ENCODE measurements at places on chromosomes 12 and 14.

DNA sequence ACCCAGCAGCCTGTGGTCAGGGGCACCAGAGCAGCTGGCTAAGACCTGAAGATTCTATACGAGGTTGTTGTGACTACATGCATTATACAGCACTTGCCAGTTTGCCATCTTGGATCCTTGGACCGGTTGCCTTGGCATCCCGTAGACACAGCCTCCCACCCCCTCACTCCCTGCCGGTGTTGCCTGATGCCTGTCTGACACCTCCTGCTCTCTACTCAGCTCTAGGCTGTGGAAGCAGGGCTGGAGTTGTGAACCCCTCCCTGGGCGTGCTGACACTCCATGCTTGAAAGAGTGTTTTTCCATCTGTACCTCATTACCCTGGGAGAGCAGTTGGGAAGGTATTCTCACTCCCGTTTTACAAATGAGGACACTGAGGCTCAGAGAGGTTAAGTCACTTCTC is 2.5 kb downstream of the CHGA start:
- no peak for DNase-seq

DNA sequence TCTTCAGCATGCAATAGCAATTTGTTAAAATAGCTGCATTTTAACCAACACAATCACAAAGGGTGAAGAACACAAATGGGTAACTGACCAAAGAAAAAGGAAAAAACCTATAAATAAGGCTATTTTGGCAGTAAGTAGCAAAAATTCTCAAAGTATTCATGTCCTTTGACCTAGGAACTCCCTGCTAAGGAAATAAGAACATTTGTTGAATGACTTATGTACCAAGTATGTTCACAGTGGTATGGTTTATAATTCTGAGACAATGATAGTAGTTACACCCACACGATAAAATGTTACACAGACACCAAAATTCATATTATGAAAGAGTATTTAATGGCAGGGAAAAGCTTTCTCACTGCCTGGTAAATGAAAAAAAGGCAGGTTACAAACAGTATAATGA is 16.9 kb downstream of the CCDC88C start:
- DNase-seq: no peak

DNA sequence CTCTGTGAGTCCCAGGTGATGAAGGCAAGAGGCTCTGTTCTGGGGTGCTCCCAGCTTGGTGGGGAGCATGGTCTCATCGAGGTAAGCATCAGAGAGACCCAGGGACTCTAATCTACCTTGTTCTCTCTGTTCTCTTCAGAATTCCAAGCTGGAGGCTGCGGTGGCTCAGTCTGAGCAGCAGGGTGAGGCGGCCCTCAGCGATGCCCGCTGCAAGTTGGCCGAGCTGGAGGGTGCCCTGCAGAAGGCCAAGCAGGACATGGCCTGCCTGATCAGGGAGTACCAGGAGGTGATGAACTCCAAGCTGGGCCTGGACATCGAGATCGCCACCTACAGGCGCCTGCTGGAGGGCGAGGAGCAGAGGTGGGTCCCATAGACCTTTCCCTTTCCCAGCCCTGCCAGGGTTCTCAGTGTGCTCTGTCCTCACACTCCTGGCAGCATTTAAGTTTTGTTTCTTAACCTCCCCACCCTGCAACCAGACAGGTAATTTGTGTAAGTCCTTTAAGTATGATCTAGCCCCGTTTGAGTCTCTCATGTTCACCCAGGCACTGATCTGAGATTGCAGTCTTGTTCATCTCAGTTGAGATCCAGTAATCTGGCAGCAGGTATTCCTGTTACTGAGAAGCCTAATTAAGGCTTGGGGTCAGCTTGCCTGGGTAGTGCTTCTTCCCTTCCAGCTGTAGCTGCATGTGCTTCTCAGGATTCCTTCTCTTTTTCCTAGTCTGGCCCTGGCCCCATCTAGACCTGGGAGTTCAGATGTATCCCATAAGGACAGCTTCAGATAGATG is 14.8 kb upstream of the KRT81 start:
- DNase-seq: no peak

DNA sequence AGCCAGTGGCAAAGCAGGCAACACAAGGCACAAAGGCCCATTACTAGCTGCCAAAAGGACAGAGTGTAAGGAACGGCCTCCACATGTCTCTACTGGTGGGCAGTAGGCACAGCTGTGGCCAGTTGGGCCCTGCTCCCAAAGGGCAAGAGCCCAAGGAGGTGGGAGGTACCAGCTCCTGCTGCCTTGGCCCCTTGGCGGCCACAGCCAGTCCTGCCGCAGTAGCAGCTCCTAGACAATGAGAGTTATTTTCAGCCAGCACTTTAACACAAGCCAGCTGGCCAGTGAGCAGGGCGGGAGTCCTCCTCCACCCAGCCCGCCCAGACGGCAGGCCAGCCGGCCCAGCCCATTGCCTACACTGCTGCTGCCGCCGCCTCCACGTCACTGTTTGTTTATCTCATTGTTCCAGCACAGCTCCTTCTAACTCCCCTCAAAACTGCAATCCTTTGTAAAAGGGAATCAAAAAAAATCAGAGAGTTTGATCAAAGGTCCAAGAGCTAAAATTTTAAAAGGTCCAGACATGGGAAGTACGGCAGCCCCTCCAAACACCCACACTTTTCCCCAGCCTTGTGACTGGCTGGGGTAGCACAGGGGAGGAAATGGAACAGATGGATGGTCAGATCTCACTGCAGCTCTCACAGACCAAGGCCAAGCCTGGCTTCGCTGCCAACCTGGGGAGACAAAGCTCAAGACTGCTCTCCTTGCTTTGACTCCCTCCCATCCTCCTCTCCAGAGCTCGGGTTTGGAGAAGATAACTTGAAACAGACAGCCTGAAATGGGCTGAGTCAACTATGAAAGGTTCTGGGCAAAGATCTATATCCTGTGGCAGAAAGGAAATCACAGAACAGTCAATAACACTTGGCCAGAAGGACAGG is 33.5 kb downstream of the FMNL3 start:
- DNase-seq: no peak

DNA sequence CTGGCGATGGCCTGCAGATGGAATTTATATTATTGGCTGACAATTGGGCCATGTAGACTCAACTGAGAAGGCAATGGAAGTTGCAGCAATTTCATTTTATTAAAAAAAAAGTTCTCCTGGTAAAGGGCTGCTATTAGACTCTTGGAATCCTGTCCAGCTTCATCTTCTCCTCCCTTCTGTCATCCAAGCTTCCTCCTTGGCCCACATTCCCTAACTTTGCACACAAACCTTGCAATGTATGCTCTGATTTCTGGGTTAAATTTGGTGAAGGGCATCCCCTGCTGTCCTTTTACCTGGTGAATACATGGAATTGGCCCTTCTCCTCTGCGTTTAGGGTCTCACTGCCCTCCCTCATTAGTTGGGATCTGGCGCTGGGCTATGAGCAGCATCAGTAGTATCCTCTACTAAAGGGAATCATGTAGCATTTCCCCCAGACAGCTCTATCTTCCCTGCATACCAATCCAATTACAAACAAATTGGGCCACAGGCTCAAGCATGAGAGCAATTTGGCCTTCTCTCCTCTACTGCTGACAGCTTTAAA is 336.9 kb downstream of the BMP4 start:
- no peak for DNase-seq

GRCh38 chr14:103549361-103550311 is 12.8 kb downstream of the BAG5 start:
- DNase-seq: no peak

DNA sequence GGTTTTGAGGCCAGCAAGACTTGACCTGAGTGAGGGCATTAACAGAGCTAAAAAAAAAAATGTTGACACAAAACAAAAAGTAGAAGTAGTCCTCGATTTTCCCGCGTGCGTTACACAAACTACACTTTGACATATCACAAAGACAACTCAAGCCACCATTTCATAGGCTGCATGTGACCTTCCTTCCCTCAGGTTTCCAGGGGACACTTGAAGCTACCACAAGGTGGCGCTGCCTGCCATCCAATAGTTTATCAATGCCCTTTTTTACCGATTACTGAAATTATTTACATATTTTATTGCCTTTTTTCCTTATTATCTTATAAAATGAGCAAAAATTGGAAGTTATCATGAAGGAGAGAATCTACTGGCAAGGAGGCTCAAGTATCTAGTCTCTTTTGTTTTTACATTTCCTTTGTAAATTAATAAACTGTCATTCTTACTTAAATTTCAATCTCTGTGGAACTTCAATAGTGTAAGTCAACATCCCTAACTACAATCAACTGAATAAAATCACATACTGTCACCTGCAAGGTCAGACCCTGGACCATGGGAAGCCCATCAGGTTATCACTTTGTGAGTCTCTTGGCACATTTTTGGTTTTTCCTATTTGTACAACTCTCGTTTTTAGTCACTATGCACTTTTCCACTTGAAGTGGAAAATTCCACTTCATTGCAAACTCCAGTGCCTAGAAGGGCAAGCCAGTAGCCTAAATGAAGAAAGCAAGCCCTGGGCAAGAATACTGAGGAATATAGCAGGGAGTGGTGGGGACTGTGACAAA is 84.6 kb upstream of the CPSF6 start:
- DNase-seq: peak; percentile 73

DNA sequence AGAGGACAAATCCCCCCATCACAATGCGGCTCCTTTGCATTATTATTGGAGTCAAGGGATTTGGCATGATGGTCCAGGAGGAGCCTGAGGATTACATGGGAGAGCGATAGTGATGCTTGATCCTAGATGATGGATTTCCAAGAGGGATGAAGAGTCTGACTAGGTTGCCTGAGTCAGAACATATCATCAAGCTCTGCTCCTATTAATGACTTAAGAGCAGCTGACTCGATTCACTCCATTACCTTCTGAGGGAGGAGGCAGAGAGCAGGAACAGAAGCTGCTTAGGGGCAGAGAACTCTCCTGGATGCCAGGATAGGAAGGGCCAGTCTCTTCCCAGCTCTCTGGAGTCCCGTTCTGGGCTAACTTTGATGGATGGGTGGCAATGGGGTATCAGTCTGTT is 54.0 kb upstream of the CISTR start:
- DNase-seq: no peak

GRCh38 chr12:119082016-119082415 is 96.7 kb upstream of the HSPB8 start:
- no peak for DNase-seq

DNA sequence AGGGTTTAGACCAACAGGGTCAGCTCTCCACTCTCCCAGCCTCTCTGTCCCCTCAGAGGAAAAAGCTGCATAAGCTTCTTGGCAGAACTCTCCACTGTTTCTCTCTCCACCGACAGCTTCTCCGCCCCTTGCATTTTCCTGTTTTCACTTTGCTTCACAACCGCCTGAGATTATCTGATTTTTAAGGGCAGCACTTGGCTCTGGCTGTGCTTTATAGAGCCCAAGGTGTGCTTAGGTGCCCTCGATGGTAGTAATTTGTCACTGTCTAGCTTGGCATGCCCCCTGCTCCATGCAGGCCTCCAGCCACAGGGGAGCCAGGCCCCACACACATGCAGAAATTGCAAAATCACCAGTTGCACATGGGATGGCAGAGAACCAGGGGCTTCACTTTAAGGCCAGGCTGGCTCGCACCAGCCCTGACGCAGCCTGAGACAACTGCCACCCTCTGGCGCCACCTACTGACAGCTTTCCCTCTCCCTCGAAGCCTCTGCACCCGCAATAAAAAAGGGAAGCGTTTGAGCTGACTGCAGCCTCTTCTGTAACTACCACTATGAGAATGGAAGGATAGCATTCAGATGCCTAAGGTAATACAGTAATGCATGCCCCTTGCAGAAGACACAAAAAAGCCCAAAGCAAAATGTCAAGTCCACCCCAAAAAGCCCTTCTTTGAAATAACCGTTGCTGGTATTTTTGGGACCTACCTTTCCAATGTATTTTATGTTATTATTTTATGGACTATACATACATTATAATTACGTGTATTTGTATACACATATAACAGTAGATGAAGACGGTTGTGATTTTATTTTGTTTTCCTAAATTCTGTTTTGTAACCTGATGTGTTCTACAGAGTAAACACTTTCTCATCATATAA is 32.0 kb upstream of the RIMBP2 start:
- peak; percentile 39 for DNase-seq

DNA sequence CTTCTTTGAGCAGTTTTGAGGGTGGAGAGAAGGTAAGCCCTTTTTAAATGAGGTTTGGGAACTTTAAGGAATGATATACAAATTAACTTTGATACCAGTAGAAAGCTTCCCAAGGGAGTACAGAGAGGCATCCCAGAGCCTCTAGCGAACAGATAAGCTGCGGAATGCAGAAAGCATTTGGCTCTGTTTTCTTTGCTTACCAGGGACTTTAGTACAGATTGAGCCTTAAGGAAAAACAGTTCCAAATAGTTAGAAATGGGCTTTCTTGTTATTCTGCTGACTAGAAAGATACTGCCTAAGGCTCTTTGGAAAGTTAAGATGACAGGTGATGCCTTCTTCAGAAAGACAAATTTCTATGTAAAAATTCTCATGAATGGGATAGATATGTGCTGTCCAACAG is 261.7 kb upstream of the FOXN3 start:
- DNase-seq: no peak

- no peak for DNase-seq
These were observed 97.8 kb downstream of the ETNK1 start for GRCh38 chr12:22722779-22723178.

- DNase-seq: no peak
These were observed 343.4 kb upstream of the USP15 start for GRCh38 chr12:61916831-61917230.

DNA sequence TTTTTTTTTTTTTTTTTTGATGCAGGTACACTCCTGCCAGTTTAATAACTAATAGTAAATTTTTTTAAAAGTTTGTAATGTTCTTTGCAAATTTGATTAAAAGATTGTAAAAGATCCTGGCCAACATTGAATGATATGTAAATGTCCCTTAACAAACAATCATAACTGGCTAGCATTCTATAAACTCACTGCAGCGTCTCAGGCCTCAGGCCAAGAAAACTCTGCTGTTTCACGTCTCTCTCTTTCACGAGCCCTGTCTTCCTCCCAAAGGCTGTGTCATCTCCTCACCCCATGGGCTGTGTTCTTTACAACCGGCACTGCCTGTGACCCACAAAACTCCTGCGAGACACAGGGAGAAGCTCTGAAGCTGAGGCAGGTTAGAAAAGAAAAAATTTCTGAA is 103.3 kb downstream of the NUAK1 start:
- DNase-seq: no peak

DNA sequence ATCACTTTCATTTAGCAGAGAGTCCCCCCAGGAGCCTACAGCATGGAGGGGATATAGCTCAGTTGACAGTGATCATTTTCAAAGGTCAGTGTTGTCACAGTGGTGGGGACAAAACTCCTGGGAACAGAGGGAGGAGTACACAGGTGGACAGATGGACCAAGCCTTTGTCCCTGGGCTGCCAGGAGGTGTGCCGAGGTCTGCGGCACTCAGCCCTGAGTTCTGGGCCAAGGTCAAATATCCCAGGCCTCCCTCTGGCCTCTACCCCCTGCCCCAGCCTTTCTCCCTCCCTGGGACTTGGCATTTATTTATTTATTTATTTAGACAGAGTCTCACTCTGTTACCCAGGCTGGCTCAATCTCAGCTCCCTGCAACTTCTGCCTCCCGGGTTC is 24.8 kb downstream of the CALM1 start:
- no peak for DNase-seq

DNA sequence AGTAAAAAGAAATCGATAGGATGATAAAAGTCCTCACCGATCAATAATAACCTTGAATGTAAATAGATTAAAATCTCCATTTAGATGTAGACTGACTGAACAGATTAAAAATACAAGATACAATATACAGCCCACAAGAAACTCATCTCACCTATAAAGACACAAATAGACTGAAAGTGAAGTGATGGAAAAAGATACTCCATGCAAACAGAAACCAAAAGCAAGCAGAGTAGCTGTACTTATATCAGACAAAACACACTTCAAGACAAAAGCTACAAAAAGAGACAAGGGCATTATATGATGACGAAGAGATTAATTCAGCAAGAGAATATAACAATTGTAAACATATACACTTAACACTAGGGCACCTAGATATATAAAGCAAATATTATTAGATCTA is 444.8 kb downstream of the RGS6 start:
- DNase-seq: no peak
